Activated gamma-delta T cell treated with Interleukin-2 at 50 U/mL for 16 hours (primary cell): ENCODE measurements at places on chromosomes 7 and 10.

- no peak for DNase-seq
Observed at GRCh38 chr7:108385834-108386422, 70.3 kb downstream of the NRCAM start.

DNA sequence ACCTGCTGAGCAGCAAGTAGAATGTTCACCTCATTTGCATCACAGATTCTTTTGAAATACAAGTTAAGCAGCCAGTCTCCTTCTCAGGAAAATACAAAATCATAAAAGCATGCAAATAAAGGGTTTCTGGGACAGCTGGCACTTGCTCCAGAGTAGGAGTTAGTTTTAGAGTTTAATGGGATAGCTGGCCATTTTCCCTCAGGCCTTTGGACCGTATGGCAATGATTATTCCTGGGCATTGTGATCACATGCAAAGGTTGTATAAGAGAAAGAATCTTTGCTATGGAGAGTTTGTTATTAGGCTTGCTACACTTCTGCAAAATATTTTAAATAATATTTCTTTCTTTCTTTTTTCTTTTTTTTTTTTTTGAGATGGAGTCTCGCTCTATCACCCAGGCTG is 240.8 kb downstream of the CDK14 start:
- no peak for DNase-seq

GRCh38 chr10:124095096-124095495 is 1.7 kb upstream of the CHST15 start:
- no peak for DNase-seq

- no peak for DNase-seq
Observed at GRCh38 chr10:71426058-71426605, 29.4 kb downstream of the CDH23 start.

- DNase-seq: no peak
Observed at GRCh38 chr10:34584164-34584563, 230.9 kb downstream of the PARD3 start.
